ENCODE measurements at places on chromosomes 12 and 14. TPM values are rescaled to one million over a fixed set of nuclear protein-coding genes. Genes with fewer than 3 reads are reported as not detected.
A peak's percentile ranks its signal among the peaks of the same experiment; 100 is the strongest.

DNA sequence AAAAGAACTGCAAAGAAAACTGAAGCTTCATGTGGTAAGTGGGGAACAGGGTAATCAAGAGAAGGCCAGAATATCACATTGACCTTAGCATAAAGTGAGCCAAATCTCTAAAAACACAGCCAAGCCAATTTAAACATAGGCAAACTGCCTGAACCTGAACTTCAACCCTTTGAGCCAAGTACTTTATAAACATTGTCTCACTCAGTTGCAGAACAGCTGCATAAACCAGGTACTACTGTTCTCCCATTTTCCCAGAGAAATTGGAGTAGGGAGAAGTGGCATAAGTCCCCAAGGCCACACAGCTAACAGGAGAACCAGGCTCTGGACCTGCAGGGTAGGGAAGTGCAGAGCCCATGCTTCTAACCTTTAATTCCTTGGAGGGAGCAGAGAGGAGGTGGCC lies 30.4 kb upstream of the FKBP4 start:
- DNase-seq, result no peak

GRCh38 chr14:23054000-23054811 lies 3.1 kb downstream of the CDH24 start:
- DNase-seq, result peak; percentile 30

The NCAPD2 gene
- 95.2 TPM for total RNA-seq

GRCh38 chr12:100503228-100503628 lies 29.6 kb downstream of the NR1H4 start:
- DNase-seq, result no peak

The DBX2 gene
- not detected for total RNA-seq

The TSPAN19 gene
- 0.91 TPM for total RNA-seq

DNA sequence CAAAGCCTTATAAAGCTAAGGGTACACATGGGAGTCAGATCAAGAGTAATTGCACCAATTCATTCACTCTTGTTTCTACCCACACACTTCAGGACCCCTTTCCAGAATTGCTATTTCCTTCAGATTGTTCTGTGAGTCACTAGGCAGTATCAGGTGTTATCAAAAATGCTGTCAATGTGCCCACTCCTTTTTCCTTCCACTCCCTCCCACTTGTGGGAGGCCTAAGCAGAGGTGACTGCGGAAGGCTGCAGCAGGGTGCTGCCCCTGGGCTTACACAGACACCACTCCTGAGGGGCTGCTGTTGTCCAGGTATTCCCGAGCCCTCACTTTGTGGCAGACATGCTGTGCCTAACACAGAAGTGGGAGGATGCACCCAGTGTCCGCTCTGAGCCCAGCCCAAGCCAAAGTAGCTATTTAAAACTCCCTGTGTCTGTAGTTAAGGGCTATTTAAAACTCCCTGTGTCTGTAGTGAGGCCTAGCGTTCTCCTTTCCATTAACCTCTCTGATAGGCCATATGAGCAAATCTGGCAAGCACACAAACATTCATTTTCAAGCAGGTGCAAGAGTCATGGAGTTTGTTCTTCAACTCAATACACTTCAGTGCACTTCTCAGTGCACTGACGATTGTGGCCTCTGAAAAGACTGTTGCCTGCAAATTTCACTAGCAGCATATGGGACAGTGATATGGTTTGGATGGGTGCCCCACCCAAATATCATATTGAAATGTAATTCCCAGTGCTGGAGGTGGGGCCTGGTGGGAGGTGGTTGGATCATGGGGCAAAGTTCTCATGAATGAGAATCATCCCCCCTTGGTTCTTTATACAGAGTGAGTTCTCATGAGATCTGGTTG lies 117.8 kb downstream of the PHLDA1 start:
- no peak for DNase-seq

- no peak for DNase-seq
Observed at GRCh38 chr14:68305738-68306137, 486.2 kb downstream of the RAD51B start.

DNA sequence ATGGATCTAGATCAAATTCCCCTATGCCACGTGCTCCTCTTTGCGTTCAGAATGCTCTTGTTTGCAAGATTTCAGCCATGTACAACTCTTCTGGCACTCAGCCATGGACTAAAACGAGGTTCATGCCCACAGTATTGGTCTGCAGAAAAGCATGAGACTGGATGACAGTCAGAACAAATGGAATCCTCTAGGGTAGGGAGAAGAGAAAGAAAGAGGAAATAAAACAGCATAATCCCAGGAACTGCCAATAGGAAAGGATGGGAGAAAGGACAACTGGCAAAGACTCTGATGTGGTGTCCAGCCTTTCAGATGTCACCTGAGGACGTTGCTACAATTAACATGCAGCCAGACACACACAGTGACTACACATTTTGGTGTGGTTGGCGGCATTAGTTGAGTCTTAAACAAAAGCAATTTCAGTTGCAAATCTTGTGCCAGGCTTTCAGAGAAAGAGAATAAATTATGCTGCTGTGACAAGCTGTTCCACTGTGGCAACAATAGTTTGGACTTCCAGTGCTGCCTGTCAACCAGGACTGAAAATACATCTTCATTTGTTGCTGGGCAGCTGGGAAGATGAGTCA lies 338.0 kb downstream of the RGS6 start:
- DNase-seq, result no peak

GRCh38 chr12:102763471-102763870 lies 153.6 kb downstream of the PAH start:
- DNase-seq, result no peak

DNA sequence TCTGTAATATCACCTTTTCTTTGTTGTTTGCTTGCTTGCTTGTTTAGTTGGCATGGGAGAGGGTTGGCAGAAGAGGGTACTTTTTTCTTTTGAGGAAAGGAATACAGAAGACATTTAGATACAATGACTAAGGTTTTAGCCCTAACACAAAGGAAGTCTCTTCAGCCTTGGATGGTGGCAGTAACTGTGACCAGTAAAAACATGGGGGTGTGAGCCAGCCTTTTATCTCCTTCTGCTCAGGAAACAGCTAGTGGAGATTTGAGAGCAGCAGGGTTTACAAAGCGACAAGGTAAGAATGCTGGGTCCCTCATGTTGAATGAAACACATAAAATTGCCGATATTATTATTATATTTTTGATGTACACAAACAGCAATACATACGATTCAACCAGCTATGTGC lies 40.4 kb downstream of the SLC8A3 start:
- DNase-seq, result no peak

The INHBC gene
- total RNA-seq, result not detected

DNA sequence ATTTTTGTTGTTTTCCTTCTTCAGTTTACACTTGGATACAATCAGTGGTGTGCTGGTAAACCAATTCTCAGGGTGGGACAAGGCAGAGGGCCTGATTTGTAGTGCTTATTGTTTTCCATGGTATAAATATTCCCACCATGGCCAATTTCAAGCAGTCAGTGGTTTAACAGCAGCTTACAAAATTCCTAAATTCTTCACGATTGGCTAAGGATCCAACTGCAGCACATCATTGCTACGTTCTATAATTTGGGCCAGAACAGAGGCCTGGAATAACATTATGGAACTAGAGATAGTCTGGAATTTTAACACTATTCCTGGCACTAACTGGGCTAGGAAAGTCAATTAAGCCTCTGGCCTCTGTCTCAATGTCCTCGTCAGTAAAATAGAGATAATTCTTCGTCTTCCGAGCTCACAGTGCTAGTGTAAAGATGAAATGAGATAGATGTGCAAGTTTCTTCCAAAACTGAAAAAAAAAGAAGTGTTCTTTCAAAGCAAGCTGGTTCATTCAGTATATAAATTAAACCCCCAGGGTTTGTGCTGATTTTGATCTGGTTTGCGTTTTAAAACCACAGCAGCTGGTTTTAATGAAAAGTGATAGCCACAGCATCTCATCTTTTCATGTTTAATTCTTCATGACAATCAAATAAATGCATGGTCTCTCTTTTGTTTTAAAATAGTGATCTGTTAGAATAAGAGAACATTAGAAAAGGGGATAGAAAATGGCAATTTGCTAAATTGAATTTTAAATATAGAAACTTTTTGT lies 104.1 kb downstream of the EPS8 start:
- DNase-seq, result no peak

DNA sequence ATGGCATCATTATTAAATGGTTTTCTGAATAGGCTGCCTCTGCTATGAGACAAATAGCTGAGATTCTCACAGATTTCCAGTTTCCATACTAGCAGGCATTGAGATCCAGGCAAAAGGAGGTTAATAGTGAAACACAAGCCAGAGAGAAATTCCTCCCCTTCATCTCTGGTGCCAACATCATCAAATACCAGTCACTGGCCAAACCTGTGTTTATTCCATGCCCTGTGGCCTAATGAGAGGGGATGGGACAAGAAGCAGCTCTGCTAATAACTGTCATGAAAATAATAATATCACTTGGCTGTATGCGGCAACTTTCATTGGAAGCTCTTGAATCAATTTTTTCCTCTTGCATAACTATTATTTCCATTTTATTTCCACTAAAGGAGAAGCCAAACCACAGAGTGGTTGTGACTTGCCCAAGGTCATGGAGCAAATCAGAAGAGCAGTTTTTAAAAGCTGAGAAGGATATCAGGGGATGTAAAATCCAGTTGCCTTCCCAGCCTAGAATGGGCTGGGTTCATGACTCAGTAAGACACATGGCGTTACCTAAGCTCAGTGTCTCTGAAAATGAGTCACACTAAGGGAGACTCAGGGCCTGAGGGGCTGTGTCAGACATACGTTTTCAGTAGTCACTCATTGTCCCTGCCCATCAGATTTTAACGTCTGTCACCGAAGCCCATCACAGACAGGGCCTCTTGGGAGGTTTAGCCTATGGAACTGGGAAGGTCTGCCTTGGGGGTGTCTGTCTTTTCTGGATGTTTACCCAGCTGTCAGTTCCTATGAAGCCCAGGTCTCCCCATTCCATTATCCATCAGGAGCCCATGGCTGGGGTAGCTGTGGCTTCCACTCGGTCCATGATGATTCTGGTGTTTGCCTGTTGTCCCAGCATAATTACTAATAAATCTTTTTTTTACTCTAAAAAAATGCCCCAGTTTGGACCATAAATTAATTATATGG lies 208.8 kb upstream of the EEA1 start:
- peak; percentile 82 for DNase-seq

- DNase-seq, result no peak
Observed at GRCh38 chr14:81315341-81315740, 84.8 kb downstream of the STON2 start.

GRCh38 chr12:28704477-28705169 lies 444.5 kb upstream of the FAR2 start:
- DNase-seq, result no peak

The CPNE8 gene
- total RNA-seq, result 27.1 TPM

The CCDC177 gene
- total RNA-seq, result not detected

The RAD9B gene
- total RNA-seq, result 0.40 TPM

The CBLN3 gene
- total RNA-seq, result not detected

- no peak for DNase-seq
Observed at GRCh38 chr12:42789808-42790760, 200.5 kb upstream of the PRICKLE1 start.

DNA sequence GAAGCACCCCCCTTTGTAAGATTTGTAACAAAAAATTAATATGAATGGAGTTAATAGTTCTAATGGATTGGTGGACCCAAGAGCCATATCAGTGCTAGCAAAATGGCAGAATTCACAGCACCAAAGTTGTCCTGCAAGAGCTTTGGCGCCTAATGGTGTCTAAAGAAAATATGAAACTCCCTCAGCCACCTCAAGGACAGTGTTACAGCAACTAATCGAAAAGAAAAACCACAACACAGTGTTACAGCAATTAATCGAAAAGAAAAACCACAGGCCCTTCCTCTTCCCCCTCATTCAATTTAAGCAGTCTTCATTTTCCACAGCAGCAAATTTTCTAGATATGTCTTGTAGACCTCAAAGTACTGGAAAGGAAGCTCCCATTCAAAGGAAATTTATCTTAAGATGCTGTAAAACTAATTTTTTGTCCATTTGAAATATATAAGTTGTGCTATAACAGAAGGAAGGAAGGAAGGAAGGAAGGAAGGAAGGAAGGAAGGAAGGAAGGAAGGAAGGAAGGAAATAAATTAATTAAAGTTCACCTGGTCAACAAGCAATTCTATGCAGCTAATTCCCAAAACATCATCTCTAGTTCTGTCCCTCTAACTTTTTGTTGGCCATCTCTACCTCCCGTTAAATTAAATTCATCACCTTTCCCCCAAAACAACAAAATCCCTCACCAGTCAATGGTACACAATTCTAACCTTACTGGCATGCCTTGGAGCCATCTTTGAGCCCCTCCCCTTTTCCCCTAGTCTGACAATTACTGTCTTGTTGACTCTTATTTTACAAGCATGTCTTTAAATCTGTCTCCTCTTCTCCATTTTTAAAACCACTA lies 17.4 kb downstream of the LRP6 start:
- DNase-seq, result no peak

The SLC5A8 gene
- total RNA-seq, result not detected

The NYNRIN gene
- total RNA-seq, result 0.33 TPM

- no peak for DNase-seq
Observed at GRCh38 chr14:31083781-31084180, 57.6 kb upstream of the STRN3 start.

All from Daoy (cell line).